Fibroblast of skin of back (primary cell): ENCODE measurements at places on chromosomes 12 and 14.

DNA sequence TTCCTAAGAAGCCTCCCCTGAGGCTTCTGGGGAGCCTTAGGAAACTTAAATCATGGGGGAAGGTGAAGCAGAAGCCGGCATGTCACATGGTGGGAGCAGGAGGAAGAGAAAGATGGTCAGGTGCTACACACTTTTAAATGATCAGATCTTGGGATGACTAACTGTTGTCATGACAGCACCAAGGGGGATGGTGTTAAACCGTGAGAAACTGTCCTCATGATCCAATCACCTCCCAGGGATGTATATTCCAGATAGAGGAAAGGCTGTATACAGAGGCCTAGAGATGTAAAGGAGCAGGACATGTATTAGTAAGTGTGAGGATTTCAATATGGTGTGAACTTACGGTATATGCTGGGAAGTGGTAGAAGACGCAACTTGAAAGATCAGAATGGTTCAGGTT lies 121.1 kb downstream of the CAND1 start:
- no peak for DNase-seq

GRCh38 chr12:68612697-68613096 lies 2.0 kb downstream of the RAP1B start:
- no peak for DNase-seq

GRCh38 chr14:33987565-33988080 lies 36.7 kb upstream of the EGLN3 start:
- DNase-seq, result no peak

- DNase-seq, result no peak
These were observed 77.8 kb downstream of the CCDC88C start for GRCh38 chr14:91339671-91340369.
